ENCODE measurements at places on chromosomes 3 and 15.

GRCh38 chr3:196889844-196890708 is 22.4 kb downstream of the SENP5 start:
- DNase-seq, result no peak

DNA sequence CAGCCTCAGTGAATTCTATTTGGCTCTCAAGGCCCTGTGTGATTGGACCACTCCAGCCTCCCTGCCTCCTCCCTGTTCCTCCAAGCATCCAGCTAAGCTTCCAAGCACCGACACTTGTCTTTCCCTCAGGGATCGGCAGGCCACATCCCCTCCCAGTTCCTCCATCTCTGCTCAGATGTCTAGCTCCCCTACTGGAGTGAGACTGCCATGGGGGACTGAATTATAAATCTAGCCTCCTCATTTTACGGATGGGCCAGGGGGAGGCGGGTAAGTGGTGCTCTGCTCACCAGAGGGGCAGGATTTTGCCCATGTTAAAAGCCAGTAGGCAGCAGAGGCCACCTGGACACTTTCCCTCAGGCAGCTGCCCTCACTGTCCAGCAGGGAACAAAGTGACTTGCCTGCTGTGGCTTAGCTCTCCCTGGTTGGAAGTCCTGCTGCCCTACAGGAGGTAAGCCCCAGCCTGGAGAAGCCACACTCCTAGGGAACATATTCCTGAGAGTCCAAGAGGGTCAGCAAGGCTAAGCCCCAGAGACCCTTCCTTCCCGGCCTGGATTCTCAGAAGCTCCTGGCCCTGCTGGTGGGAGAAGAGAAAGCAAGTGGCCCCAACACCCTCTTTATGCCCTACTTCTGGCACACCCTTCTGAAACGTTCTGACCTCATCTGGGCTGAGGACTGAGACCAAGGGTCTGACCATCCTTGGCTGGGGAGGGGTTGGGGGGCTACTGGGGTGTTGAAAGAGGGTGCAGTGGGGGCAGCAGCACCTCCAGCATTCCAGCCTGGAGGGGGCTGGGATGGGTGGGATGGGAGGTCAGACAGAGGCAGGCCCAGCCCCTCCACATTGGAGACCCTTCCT is 9.1 kb upstream of the HHATL start:
- no peak for DNase-seq

GRCh38 chr3:42906070-42906847 is at the start of gene ZNF662:
ZNF662 (plus strand) TSS chr3:42906142; CDS start chr3:42908115, 1,973 bp downstream.
- DNase-seq, result no peak

GRCh38 chr15:62997441-62997840 is 45.1 kb upstream of the TPM1 start:
- DNase-seq, result no peak

DNA sequence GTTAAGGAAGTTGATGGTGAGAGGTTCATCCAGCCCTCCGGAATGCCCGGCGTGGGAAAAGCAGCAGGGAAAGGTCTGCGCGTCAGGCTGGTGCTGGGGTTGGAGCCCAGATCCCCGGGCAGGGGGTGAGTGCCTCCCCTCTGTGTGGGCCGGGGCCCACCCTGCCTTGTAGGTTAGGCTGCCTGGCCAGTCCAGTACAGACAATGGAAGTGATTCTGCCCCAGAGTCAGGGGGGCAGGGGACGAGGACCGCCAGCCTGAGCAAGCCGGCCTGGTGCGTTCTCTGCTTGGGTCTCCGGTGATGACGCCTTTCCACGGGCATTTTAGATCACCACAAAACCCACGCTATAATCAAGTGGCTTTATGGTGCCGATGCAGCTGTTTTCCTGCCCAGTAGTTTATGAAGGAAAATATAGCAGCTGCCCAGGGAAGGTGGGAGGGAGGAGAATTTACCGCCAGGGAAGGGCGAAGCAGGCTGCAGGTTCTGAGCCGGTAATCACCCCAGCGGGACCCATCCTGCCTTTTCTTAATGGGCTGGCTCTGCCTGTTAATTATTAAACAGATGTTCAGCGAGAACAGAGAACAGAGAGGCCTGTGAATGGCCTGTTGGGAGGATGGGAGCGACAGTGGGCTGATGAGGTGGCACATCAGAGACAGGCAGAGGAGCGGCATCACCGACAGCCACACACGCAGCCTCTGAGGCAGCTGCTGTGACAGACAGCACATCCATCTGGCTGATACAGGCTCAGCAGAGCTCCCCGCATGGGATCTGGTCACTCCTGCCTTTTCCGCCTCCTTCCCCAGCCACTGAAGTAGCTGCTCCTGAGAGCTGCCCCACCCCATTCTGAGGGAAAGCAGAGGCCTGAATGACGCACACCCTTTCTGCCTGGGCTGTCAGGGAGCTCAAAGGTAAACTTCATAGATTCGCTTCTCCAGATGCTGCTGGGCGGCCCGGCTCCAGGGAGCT is 35.2 kb downstream of the BDH1 start:
- DNase-seq, result no peak

GRCh38 chr15:71005895-71006294 is 109.4 kb upstream of the THSD4 start:
- no peak for DNase-seq

- no peak for DNase-seq
Measured at GRCh38 chr3:28502397-28502937, 153.8 kb upstream of the AZI2 start.

DNA sequence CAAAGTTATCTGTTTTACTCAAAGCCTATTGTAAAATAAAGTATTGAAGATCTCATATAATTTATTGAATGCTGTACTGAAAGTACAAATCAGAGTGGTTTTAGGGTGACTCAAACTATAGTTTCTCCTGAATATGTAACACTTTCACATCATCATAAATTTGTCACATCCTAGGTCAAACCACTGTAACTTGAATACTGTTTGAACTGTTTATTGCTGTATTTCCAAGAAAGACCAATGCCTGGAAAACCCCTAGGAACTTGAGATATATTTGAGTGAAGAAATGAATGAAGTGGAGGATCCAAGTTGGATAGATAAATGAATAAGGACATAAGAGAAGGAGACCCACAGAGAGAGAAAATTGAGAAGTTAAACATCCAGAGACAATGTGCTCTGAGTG is 348.2 kb downstream of the GRM7 start:
- DNase-seq, result no peak

DNA sequence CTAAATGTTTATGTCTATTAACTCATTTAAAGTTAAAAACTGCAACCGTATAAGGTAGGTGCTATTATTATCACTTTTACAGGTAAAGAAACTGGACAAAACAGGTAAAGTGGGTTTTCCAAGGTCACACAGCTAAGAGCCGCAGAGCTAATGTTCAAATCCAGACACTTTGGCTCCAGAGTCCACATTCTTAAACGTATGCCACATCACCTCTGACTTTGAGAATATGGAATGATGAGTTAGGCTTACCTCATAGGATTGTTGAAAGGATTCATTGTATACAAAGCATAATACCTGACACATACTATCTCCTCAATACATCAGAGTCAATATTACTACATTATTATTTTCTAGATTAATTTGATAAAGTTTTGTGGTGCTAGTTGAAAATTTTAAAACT is 240.9 kb upstream of the STT3B start:
- no peak for DNase-seq

DNA sequence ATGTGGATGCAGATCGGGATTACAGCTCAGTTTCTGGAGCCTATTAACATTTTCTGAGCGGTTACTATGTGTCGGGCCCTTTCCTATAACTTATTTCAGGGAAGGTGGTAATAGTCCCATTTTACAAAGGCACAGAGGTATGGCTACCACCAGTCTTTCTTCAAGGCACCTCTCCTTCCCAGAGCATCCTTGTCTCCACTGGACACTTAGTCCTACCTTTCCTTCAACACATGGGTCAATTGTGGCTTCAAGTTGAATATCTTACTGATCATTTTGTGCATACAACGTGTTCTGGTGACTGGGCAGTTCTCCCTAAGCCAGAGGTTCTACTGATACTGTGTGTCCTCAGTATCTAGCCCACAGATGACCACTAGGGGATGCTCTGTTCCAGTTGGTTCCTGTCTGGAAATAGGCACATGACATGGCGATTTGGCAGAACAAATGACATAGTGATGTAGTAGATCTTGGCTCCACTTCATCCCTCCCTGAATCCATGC is 60.7 kb upstream of the CMTM8 start:
- no peak for DNase-seq

DNA sequence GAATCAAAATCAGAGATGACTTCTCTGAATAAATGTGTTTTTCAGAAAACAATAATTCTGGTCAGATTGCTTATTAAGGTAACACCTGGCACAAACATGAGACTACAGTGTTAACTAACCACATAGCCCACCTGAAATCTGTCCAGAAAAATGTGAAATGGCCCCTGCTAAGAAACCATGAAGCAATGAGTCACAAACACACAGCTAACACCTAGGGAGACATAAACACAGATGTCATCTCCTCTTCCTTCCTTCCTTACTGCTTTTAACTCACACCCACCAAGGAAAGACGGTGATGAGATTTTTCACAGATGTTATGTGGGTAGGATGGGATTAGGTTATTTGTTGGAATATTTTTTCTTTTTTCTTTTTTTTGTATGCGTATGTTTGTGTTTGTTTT is 315.0 kb upstream of the STAC start:
- no peak for DNase-seq

DNA sequence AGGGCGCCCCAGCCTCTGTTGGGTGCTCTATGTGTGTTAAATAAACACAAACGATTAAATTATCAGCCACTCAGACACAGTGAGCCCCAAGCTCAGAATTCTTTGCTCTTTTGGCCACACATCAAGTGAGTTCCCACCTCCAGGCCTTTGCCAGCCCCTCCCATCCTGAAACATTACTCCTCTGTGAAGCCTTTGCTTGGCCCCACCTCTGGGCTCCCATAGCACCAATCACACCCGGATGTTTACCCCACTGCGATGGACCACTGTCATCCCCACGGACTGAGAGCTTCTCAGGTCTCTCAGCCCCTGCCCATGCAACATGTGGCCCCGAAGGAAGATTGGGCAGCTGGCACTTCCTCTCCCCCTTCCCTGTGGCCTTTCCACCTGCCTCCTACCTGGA is 85.1 kb downstream of the NUP210 start:
- no peak for DNase-seq

DNA sequence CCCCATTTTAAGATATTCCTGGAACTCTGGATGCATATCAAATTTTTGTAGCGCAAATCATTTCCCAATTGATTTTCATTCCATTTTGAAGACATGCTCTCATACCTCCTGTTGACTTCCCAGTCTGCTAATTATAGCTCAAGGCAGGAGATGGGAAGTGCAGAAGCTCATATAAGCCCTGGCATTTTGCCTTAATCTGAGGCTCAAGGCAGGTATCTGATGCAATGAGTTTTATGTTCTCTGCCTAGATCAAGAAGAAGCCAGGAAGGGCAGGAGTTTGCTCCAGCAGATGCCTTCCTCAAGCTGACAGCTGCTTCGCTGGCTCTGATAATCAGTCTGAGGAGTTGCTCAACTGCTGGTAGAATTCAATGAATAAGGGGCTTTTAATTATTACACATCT is 65.6 kb upstream of the NEDD4 start:
- DNase-seq, result no peak

DNA sequence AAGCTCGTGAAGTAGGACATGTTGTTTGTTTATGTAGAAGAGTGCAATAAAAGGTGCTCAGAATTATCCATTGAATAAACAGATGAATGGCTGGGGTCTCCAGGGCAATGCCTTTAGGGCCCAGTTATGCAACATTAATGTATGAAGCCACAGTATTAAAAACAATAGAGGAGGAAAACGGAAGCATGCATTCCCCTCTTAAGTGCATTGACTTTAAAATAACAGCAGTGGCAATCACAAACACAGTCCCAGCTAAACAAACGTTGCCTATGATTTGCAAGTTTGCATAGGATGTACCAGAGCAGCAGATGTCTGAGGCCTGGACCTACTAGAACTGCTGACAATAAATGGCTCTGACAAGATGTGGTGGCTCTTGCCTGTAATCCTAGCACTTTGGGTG is 60.6 kb upstream of the GCNT3 start:
- no peak for DNase-seq

DNA sequence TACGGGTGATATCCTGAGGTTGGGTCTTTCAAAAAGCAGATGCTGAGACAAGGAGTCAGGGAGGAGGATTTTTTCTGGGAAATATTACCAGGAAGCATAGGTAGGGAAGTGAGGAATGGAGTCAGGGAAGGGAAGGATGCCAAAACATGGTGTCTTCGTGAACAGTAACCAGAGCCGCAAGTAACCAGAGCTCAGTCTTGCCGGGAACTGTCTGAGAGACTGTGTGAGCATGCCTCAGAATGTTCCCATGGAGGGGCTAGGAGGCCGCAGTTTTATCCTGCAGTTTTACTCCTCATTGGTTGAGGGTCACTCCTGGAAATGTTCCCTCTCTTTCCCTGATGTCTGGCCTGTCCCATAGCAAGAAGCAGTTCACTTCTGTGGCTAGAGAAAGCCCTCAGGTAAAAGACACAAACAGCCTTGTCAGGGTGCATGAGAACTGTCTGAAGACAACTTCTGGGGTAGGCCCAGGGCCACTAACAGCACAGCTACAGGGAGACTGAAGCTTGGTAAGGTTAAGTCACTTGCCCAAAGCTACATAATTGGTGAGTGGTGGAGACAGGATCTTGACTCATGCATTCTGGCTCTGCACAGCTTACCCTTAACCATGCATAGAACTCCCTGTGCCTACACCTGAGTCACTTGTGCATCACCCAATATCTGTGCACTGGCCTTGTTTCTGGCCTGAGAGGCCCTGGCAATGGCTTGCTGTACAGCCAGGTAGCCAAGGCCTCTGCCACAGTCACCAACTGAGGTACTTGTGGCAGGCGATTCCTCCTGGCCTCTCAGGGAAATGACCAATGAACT is 76.3 kb upstream of the FRMD4B start:
- no peak for DNase-seq

- no peak for DNase-seq
Measured at GRCh38 chr3:143287403-143287802, 167.8 kb downstream of the CHST2 start.

DNA sequence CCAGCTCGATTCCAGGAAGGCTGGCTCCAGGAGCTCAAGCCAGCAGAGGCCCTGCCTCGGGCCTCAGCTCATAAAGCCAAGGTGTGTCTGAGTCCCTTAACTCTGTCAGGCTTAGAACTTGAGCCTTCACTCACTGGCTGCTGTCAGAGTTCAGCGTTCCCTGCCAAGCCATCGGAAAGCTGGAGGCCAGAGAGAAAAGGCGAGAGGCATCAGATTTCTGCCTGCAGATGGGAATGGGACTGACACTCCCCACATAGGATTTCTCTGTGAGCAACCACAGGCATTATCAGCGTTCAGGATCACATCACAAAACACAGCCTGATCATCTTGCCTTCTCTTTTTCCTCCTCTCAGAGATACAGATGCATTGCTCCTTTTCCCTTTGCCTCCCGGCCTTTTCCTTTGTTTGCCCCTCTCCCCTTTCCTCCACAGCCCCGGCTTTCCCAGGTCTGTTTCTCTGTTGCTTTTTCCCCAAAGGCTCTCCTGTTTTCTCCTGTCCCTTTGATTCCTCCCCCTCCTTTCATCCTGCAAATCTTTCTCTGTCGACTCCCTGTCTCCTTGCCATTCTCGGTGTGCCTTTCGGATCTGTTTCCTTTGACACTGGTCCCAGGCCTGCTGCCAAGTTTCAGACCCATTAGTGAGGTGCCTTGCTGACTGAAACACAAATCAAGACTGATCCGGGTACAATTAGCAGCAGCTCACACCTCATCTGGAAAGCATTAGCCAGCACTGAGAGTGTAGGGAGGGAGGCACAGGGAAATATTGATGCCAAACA is 44.5 kb upstream of the BOC start:
- DNase-seq, result peak; percentile 67

GRCh38 chr15:47618241-47618640 is 99.1 kb upstream of the SEMA6D start:
- DNase-seq, result no peak

GRCh38 chr3:14798231-14798630 is 20.5 kb upstream of the FGD5 start:
- no peak for DNase-seq

- no peak for DNase-seq
Measured at GRCh38 chr15:93980261-93980911, 251.0 kb upstream of the MCTP2 start.
